ENCODE measurements at places on chromosomes 6 and 20. TPM values are rescaled to one million over a fixed set of nuclear protein-coding genes. Genes with fewer than 3 reads are reported as not detected.

ARFGEF2 gene
- 57.2 TPM for total RNA-seq

- H3K4me1 ChIP-seq: no peaks in the 10 kb centered on the region
- H3K4me3 ChIP-seq: no peak overlapping the region
- no peaks in the 10 kb centered on the region for H3K36me3 ChIP-seq
- no peak for DNase-seq
- peaks cover 21% of the 10 kb centered on the region for H3K27me3 ChIP-seq
- H3K27ac ChIP-seq: no peak overlapping the region
Observed at GRCh38 chr6:106003268-106003987, 82.7 kb upstream of the PRDM1 start.

- no peaks in the 10 kb centered on the region for H3K27me3 ChIP-seq
- H3K4me1 ChIP-seq: no peaks in the 10 kb centered on the region
- H3K27ac ChIP-seq: no peak overlapping the region
- no peaks in the 10 kb centered on the region for H3K36me3 ChIP-seq
Observed at GRCh38 chr6:168368936-168369335, 49.4 kb upstream of the DACT2 start.

GRCh38 chr6:37699887-37700619 is 2.4 kb upstream of the MDGA1 start:
- DNase-seq: no peak
- H3K27ac ChIP-seq: no peak overlapping the region
- H3K27me3 ChIP-seq: no peaks in the 10 kb centered on the region
- H3K4me1 ChIP-seq: peaks cover 16% of the 10 kb centered on the region
- H3K4me3 ChIP-seq: no peak overlapping the region

GRCh38 chr6:111920578-111920977 is 47.3 kb upstream of the FYN start:
- no peaks in the 10 kb centered on the region for H3K27me3 ChIP-seq
- no peaks in the 10 kb centered on the region for H3K36me3 ChIP-seq
- H3K4me1 ChIP-seq: no peaks in the 10 kb centered on the region
- H3K27ac ChIP-seq: no peak overlapping the region
- H3K4me3 ChIP-seq: no peak overlapping the region
- no peak for DNase-seq

GRCh38 chr6:7590918-7591302 is 912 bp downstream of the SNRNP48 start:
- peak; percentile 54 for DNase-seq
- no peaks in the 10 kb centered on the region for H3K36me3 ChIP-seq
- H3K4me1 ChIP-seq: peaks cover 26% of the 10 kb centered on the region
- H3K27ac ChIP-seq: no peak overlapping the region
- H3K4me3 ChIP-seq: peak overlapping the region; percentile 88
- H3K27me3 ChIP-seq: no peaks in the 10 kb centered on the region

DNA sequence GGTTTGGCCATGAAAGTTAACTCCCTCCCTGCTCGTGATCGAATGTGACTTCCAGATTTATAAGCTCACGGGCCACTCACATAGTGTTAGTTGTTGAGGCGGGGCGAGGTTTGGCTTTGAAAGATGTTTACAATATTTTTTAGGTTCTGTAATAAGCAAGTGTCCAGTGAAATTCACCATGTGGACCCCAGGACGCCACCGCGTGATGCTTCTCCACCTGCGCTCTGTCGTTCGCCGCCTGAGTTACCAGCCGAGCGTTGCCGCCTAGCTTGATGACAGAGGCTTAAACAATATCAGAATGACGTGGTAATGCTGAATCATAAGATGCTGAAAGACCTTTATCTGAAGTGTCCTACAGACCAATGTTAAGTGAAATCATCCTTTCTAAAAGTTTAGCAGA is 241.0 kb downstream of the MYLK4 start:
- H3K4me3 ChIP-seq: no peak overlapping the region
- no peaks in the 10 kb centered on the region for H3K36me3 ChIP-seq
- no peak overlapping the region for H3K27ac ChIP-seq
- no peak for DNase-seq
- H3K27me3 ChIP-seq: peaks cover 37% of the 10 kb centered on the region
- H3K4me1 ChIP-seq: no peaks in the 10 kb centered on the region

DNA sequence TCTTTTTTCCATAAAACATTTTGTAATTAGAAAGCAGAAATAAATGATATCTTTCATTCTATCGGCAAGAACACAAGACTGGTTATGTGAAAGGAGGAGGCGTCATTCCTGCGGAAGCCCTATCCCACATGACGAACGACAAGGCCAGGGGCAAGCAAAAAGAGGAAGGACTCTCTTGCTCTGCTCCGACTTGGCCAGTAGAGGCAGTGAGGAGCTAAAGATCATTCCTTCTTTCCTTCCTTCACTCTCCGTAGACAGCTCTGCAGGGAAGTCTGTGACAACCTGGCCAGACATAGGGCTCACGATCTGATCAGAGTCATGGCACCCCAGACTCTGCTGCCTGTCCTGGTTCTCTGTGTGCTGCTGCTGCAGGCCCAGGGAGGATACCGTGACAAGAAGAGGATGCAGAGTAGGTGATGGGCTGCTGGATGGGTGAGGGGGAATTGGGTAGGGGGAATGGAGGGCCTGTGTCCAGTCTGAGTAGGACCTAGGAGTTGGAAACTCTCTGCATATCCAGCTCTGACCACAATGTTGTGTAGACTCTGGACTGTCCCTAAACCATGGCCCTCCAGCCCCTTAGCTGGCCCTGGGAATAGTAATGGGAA is at the start of gene WFDC10A:
Gene WFDC10A, plus strand, starts transcription at position 244 of the 605 bp plus-strand sequence. Its CDS starts 75 bp downstream, at position 319.
- DNase-seq: peak; percentile 18
- no peak within 1 kb of the TSS for H3K4me3 ChIP-seq
- H3K27me3 ChIP-seq: no peaks in the 10 kb centered on the region
- H3K36me3 ChIP-seq: no peaks in the 10 kb centered on the region
- H3K27ac ChIP-seq: no peak within 1 kb of the TSS
- H3K4me1 ChIP-seq: no peaks in the 10 kb centered on the region

PRR18 gene
- total RNA-seq: not detected

- H3K27me3 ChIP-seq: no peaks in the 10 kb centered on the region
- H3K27ac ChIP-seq: no peak overlapping the region
- no peak overlapping the region for H3K4me3 ChIP-seq
- H3K36me3 ChIP-seq: no peaks in the 10 kb centered on the region
Observed at GRCh38 chr6:130202782-130203181, 20.0 kb downstream of the SAMD3 start.

GRCh38 chr20:46365487-46366220 is 40.8 kb downstream of the ELMO2 start:
- no peak overlapping the region for H3K4me3 ChIP-seq
- H3K36me3 ChIP-seq: no peaks in the 10 kb centered on the region
- H3K27ac ChIP-seq: peak overlapping the region; percentile 100
- H3K4me1 ChIP-seq: peaks cover 41% of the 10 kb centered on the region
- DNase-seq: no peak

GRCh38 chr6:139515511-139515910 is 141.1 kb upstream of the CITED2 start:
- no peak for DNase-seq
- H3K4me1 ChIP-seq: no peaks in the 10 kb centered on the region
- no peak overlapping the region for H3K27ac ChIP-seq
- H3K36me3 ChIP-seq: no peaks in the 10 kb centered on the region
- H3K4me3 ChIP-seq: no peak overlapping the region

GRCh38 chr6:62775427-62776022 is 435.7 kb upstream of the FKBP1C start:
- no peak overlapping the region for H3K27ac ChIP-seq
- no peaks in the 10 kb centered on the region for H3K27me3 ChIP-seq
- no peak for DNase-seq
- no peaks in the 10 kb centered on the region for H3K36me3 ChIP-seq
- H3K4me3 ChIP-seq: no peak overlapping the region
- H3K4me1 ChIP-seq: no peaks in the 10 kb centered on the region

DNA sequence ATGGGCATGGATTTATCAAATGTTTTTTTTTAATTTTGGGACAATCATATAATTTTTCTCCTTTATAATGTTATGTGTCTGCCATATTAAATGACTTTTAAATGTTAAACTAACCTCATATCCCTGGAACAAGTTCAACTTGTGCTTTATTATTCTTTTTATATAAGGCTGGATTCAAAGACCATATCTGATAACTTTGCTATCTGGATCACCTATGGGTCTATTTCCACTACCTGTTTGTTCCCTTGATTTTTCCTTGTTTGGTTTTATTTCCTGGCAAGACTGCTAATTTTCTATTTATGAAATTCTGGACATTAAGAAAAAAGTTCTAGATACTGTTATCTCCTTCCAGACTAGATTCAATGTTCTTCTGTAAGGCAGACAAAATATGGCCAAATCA is 58.8 kb downstream of the TXNDC5 start:
- H3K4me1 ChIP-seq: peaks cover 11% of the 10 kb centered on the region
- no peak overlapping the region for H3K27ac ChIP-seq
- no peaks in the 10 kb centered on the region for H3K27me3 ChIP-seq
- no peaks in the 10 kb centered on the region for H3K36me3 ChIP-seq
- no peak for DNase-seq

OVOL2 gene
- total RNA-seq: not detected

RRAGD gene
- 42.1 TPM for total RNA-seq

DNA sequence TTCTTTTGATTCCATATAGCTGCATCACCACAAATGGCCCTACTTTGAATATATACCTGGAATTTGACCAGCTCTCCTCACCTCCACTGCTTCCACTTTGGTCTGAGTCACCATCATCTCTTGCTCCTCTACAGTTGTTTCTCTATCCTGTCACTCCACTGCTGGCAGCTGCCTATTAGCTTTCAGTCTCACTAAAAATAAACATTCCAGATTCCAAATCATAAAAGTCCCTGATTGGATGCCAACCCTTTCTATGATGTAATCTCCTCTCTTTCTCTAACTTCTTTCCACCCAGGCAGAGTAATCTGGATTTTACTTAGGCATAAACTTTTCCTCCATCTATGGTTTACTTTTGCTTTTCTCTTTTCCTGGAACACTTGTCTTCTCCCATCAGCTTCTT is 49.1 kb downstream of the RFPL4B start:
- no peak overlapping the region for H3K27ac ChIP-seq
- no peaks in the 10 kb centered on the region for H3K27me3 ChIP-seq
- DNase-seq: no peak
- no peak overlapping the region for H3K4me3 ChIP-seq
- no peaks in the 10 kb centered on the region for H3K4me1 ChIP-seq

- H3K27me3 ChIP-seq: no peaks in the 10 kb centered on the region
- H3K36me3 ChIP-seq: no peaks in the 10 kb centered on the region
- no peak overlapping the region for H3K27ac ChIP-seq
- DNase-seq: no peak
- H3K4me3 ChIP-seq: no peak overlapping the region
Observed at GRCh38 chr6:14888575-14889000, 357.3 kb upstream of the JARID2 start.

DNA sequence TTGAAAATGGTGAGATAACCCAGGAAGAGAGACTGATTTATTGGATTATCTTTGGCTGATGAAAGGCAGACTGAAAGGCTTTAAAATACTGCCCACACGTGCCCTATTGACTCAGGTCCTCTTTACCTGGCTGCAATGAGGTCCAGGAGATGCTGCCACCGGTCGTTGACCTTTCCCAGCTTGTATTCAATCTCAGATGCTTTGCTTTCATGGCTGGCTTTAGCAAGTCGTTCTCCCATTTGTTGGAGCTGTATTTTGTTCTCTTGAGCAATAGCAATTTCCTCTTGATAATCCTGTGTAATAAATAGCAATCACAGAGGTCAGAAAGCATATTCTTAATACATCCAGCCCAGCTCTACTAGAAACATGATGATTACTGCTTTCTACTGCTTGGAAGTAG is 368.8 kb downstream of the ESR1 start:
- no peaks in the 10 kb centered on the region for H3K27me3 ChIP-seq
- DNase-seq: no peak
- no peaks in the 10 kb centered on the region for H3K36me3 ChIP-seq

FAM217A gene
- total RNA-seq: not detected

PGC gene
- total RNA-seq: not detected

DNA sequence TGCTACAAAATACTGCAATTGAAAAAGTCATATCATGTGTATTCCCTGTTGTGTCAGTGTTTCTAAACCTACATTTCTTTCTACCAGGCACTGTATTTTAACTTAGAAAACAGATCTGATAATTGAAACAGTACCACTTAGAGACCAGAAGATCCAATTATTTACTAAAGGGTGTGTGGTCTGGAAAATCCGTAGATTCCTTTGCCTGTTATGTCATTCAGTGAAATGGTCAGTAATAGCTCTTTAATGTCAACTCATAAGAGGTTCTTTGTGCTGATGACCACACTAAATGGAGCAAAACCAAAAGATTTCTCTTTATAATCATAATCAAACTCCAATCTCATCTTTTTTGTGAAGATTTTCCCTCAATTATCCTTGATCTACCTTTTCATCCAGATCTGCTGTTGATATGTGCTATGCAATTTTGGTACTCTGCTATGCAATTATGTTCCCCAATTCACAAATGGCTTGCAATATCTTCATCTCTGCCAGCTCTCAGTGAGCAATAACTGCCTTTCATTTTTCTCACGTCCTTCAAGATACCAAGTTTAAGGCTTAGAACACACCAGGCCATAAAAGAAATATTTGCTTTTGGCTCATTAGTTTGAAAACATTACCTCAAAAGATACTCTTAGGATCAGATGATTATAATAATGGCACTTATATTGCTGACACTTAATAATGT is 165.5 kb downstream of the MOXD1 start:
- H3K27ac ChIP-seq: no peak overlapping the region
- H3K27me3 ChIP-seq: no peaks in the 10 kb centered on the region
- H3K4me1 ChIP-seq: no peaks in the 10 kb centered on the region
- H3K4me3 ChIP-seq: no peak overlapping the region
- no peak for DNase-seq
- no peaks in the 10 kb centered on the region for H3K36me3 ChIP-seq

PFDN4 gene
- total RNA-seq: 103 TPM

DNA sequence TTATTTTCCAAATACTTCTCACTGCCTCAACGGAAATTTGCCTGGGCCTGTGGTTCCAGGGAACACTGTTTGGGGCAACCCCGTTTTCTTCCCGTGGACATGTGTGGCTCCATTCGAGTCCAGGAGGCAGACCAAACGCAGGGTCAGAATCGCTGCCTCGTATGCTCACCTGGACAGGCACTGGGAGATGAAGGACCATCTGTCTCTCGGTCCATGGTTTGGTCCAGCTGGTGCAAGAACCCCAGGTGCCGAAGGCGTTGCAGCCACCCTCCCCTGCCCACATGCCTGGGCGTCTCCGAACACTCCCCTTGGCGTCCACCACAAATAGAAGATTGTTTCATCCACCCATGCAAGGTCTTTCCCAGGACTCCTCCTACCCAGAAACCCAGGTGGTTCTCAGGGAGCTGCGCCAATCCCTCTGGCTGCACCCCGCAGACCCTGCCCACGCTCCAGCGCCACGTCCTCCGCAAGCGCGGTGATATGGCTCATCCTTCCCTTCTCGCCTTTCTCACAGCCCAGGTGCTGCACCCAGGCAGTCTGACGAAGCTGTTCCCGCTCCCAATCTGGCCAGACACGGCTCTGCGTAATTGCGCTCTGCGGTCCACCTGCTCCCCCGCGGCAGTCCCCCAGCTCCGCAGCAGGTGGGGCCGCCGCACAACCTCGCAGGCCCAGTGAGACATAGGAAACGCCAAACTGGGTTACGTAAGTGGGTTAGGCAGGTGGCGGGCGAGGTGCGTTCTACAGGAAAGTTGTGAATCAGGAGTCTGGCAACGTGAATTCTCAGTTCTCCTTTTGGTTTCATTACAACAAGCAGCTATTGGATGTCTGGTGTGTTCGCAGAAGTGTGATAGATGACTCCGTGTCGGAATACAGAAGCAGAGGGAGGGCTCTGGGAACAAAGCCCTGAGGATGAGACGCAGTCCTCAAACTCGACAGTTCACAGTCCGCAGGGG is 146.2 kb upstream of the ECI2 start:
- H3K4me3 ChIP-seq: peak overlapping the region; percentile 10
- peak; percentile 61 for DNase-seq
- H3K4me1 ChIP-seq: peaks cover 4% of the 10 kb centered on the region
- H3K36me3 ChIP-seq: no peaks in the 10 kb centered on the region
